ENCODE measurements at places on chromosomes 13 and 19.

GRCh38 chr13:92716749-92717148 lies 509.9 kb upstream of the GPC6 start:
- no peak for DNase-seq

DNA sequence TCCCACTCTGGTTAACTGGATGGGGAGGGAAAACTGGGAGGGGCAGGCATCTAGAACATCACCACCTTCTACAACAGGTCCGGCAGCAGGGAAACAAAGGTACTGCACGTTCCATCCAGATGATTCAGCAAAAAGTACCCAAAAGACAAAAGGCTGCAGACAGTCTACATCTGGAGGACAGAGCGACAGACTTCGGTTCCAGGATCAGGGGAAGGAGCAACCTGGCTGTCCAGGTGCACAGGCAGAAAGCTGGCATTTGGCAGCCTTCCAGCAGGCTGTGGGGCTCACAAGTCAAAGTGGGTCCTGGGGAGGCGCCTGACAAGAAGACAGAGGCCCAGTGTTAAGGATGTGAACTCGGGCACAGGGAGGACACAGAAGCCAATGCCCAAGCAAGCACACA lies 202.9 kb downstream of the SUCLA2 start:
- no peak for DNase-seq

DNA sequence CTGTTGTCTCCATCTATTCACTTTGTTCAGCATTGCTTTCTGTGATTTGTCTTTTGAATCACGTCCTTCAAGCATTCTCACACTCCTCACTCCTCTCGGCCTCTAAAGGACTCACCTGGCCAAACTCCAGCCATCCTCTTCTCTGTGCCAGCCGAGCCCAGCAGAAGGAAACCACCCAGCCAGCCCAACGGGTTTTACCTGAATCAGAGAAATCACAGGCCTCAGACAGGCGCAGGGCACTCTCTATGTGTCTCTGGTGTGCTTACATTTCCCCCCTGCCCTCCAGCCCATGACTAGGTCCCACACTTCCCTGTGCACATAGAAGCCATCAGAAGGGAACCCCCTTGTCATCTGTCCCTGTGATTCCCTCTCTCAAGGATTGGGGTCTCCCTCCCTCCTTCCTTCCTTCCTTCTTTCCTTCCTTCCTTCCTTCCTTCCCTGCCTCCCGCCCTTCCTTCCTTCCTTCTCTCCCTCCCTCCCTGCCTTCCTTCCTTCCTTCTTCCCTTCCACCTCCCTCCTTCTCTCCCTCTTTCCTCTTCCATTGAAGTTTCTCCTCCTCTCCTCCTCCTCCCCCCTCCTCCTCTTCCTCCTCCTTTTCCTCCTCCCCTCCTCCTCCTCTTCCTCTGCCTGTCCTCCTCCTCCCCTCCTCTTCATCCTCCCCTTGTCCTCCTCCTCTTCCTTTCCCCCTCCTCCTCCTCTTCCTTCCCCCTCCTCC lies 8.8 kb upstream of the ZNF541 start:
- DNase-seq: no peak

- DNase-seq: no peak
These were observed 128.8 kb downstream of the ZDHHC20 start for GRCh38 chr13:21330126-21330861.

- DNase-seq: no peak
These were observed 1.4 kb upstream of the SRRM5 start for GRCh38 chr19:43610493-43610892.

- DNase-seq: no peak
These were observed 97.0 kb upstream of the MBNL2 start for GRCh38 chr13:97124915-97125809.

DNA sequence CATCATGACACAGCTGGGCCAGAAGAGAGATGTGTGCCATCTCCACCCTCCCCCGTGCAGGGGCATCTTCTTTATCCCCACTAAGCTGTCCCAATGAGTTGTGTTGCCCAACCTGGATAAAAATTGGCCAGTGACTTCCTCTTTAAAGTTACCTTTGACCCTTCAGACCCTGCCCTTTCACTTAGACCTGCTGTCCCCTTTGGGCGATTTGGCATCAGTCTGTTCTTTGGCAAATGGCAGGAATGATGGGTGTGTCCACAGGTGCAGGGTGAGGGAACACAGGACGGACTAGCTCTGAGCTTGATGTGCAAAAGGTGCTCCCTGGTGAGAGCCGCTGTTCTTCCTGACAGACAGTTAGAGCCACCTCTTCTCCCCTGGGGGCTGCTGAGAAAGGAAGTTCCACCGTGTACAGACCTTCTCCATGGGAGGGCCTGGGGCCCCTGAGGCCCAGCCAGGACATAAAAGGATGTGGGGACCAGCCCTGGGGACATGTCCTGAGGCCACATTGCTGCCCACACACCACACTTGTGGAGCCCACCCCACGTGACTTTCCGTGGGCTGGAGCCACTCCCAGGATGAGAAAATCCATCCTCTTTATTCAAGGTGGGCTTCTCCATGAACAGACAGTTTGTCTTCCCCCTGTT lies 1.7 kb downstream of the CYP4F8 start:
- DNase-seq: no peak

- no peak for DNase-seq
These were observed 15.0 kb downstream of the PRODH2 start for GRCh38 chr19:35797663-35798062.

DNA sequence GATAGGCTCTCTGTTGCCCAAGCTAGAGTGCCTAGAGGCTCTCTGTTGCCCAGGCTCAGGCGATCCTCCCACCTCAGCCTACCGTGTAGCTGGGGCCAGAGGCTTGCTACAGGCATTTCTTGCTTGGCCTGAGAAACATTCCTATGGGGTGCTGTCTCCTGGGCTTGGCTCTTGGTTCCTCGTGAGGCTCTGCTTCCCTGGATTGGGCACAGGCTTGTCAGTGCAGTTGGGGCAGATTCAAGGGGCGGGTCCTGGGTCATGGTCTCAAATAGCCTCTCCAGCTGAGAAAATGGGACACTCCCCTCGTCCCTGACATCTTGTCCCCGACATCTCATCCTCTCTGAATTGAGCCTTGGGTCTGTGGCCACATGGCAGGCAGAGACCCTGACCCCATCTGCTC lies 4.9 kb downstream of the TSSK6 start:
- DNase-seq: no peak

DNA sequence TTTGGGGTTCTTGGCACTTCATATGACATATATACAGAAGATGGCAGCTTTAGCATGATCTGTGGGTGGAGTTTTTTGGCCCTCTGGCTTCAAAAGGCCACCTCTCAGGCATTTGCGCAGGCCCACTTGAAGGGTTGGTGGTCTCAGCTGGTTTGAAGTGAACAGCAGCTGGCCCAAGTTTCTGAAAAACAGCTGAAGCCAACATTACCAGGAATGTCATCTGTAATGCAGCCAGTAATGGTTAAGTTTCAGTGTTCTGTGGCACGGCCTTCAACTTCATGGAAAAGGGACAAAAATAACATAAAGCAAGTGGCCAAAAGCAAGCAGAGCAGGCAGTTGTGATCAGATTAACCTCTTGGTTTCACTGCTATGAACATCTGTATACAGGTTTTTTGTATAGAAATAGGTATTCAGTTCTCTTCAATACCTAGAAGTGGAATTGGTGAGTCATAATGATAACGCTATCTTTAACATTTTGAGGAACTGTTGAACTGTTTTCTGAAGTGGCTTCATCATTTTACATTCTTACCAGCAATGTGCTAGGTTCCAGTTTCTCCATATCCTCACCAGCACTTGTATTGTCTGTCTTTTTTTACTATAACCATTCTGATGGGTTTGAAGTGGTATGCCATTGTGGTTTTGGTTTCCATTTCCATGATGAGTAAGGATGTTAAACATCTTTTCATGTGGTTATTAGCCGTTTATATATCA lies 245.4 kb downstream of the SHISA2 start:
- no peak for DNase-seq

- DNase-seq: no peak
These were observed 2.5 kb downstream of the NPAS1 start for GRCh38 chr19:47022140-47022536.

DNA sequence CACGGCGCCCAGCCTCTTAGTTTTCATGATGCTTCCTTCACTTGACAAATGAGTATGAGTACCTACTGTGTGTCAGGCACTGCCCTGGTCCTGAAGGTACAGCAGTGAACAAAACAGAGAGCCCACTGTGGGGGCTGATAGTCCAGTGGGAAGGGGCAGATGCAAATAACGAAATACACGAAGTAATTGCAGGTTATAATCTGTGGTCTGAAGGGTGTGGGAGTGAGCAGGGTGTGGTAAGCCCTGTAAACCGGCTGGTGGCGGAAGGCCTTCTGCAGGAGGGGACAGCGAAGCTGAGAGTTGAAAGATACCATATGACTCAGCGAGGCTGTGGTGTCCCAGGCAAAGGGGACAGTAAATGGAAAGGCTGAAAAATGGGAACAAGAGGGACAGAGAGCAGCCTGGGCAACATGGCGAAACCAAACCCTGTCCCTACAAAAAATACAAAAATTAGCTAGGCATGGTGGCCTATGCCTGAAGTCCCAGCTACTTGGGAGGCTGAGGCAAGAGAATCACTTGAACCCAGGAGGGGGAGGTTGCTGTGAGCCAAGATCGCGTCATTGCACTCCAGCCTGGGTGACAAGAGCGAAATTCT lies 60.5 kb downstream of the MAP4K1 start:
- DNase-seq: no peak

DNA sequence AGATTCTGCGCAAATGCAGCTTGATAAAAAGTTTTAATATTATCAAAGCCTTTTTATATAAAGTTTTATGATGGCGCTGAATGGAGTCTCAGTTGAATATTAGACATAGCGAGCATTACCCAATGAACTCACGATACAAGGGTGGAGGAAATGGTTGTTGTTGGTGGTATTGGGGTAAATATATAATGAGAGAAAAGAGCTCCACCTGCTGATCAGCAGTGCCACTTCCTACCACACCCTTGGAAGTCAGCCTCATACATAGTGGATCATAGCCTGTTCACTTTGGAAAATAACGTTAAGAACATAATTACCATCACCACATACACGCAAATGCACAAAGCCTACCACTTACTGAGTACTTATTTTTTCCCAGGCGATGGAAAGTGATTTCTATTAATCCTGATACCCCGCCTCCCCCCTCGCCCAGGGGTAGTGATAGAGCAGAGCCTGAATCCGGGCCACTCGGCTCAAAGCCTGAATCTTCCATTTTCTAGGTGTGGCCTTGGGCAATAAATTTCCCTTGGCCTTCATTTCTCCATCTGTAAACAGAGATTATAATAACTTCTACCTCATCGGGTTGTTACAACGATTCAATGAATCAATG lies 358.3 kb downstream of the KLF5 start:
- DNase-seq: no peak
